Stimulated activated CD8-positive, alpha-beta memory T cell treated with anti-CD3 and anti-CD28 coated beads, Interleukin-4, amount 100 ng/mL, for 48 hours (primary cell): ENCODE measurements at places on chromosomes 6 and 20.
A peak's percentile ranks its signal among the peaks of the same experiment; 100 is the strongest.

DNA sequence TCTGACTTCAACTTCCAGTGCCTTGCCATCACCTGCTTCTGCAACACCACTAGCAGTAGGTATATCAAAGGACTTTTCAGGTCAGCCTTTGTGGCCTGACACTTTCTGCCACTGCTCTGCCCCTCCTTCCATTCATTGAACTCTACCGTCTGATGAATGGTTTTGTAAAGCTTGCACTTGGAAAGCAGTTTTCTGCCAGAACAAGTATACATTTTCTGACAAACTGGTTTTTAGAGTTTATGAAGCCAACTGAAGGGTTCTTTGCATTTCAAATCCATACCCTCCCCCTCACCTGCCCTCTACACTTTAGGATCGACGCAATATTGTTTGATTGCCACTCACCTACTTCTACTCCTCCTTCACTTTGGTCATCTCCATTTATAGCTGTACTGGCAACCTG is 603.1 kb downstream of the HACE1 start:
- no peak for DNase-seq

- DNase-seq, result no peak
Observed at GRCh38 chr20:52204136-52204535, 12.6 kb upstream of the ZFP64 start.

DNA sequence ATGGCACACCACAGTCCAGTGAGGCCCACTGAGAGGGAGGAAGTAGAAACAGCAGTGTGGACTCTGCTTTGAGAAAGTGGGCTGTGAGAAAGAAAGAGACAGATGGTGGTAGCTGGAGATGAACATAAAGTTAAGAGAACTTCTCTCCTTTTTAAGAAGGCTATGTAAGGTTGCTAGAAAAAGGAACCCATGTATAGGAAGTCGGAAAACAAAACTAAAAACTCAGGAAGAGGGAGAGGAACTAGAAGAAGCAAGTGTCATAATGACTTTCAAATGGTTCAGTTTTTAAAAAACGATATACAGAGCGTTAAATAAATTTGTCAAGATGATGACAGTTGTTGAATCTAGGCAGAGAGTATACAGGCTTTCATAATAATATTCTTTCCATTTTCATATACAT is 25.4 kb upstream of the GMNN start:
- no peak for DNase-seq

- DNase-seq, result no peak
Observed at GRCh38 chr20:40771848-40772511, 82.9 kb upstream of the MAFB start.

GRCh38 chr6:35596448-35597442 is 84.0 kb upstream of the TULP1 start:
- DNase-seq, result no peak

DNA sequence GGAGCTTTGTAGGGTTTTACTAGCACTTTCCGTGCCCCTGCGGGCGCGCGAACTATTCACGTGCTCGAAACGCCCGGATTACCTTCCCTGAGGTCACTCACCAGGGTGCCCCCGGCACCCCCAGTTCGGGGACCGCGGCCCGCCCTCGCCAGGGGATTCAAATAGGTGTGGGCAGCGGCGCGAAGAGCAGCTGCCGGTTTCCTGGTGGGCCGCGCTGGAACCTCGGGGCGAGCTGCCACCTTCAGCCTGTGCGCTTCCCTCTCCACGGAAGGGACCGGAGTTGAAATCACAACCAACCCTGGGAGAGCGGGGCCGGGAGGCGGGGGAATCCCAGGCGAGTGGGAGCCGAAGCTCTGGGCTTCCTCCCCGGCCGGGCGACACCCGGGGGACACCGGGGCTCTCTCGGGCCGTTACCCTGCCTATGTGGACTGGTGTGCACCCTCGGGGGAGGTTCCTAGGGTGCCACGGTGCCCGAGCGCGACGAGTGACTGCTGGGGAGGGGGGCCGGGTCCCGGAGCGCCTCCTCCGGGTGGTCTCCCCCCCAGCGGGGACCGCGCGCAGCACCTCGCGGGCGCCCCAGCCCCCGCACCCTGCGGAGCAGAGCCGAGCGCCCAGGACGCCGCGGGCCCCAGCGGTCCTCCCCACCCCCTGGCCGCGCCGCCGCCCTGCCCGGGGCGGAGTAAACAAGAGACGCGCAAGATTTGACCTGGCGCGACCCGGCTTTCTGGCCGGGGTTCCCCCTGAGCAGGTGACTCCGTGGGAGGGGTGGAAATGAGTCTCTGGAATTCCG is 2.1 kb upstream of the HIVEP2 start:
- peak; percentile 84 for DNase-seq

DNA sequence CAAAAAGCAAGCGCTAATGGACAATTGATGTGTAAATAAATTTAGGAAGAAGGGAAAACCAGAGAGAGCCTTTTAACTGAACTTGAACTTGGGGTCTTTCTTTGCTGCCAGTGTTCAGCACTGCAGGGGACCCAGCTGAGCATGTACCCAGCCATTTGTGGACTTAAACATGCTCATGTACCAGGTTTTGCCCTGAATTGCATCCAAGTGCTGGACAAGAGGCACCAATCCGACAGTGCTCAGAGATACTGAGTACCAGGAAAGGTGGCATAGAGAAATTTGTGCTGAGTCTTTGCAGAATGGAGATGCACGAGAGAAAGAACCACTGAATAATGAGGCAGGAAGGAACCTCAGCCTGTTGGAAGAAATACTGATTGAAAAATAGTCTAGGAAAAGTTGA is 16.0 kb downstream of the AKAP12 start:
- no peak for DNase-seq

GRCh38 chr6:29702519-29703103 is 20.6 kb upstream of the HLA-F start:
- peak; percentile 93 for DNase-seq

DNA sequence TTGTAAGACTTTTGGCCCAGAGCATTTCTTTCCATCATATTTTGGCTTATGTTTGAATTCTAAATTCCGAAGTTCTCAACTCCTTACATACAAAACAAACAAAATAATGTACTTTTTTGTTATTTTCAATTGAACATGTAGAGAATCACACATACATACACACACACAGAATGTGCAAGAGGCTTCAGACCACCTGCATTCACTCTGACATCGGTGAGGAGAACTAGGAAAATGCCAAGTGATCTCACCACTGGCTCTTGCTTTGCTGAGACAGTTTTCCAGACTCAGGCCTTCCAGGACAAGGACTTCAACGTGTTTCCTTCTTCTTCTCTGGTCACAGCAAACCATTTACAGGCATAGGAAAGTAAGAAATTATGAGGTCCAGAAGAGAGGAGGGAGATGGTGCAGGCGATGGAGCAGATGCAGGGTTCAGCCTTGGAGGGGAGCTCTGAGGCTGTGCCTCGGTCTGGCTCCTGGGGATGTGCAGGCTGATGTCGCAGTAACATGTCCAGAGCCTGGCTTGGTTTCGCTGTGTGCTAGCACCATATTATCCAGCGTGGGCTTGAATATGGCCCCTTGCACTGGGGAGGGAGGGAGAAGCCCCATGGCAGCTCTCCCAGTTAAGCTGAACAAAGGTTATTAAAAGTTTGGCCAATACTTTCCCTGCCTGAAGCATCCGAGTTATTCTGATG is 93.4 kb downstream of the DACT2 start:
- DNase-seq, result no peak
